Activated CD4-positive, alpha-beta T cell treated with anti-CD3 and anti-CD28 coated beads, Interleukin-2, amount 50 U/mL, for 4 hours (primary cell): ENCODE measurements at places on chromosomes 4 and X.

- DNase-seq, result peak; percentile 6
These were observed 69.4 kb downstream of the HMGB2 start for GRCh38 chr4:173264684-173265185.

DNA sequence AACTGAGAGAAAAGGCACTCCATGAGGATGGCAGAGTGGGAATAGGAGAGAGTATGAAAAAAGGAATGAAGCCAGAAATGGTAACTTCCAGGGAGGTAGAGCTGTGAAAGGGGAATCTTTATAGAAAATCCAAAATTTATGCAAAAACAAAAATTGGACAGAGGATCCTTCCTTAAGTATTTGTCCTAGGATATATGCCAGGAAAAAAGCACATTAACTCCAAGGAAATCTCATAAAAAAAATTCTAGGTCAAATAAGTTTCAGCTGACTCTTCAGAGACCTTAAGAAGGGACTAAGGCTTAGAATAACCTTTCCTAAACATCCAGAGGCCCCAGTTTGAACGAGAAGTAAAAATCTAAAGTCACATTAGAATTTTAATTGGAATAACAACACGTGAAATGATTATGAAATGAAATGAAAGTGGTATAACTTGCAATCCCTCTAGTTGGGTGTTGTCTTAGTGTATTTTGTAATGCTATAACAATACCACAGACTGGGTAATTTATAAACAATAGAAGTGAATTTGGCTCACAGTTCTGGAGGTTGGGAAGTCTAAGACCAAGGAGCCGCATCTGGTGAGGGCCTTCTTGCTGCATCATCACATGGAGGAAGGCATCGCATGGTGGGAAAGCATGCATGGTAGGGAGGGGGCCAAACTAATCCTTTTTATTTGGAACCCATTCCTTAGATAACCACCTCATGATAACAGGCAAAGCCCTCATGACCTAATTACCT lies 145.4 kb upstream of the RXFP1 start:
- DNase-seq, result no peak

GRCh38 chr4:141501395-141501794 lies 135.0 kb upstream of the IL15 start:
- DNase-seq, result no peak

DNA sequence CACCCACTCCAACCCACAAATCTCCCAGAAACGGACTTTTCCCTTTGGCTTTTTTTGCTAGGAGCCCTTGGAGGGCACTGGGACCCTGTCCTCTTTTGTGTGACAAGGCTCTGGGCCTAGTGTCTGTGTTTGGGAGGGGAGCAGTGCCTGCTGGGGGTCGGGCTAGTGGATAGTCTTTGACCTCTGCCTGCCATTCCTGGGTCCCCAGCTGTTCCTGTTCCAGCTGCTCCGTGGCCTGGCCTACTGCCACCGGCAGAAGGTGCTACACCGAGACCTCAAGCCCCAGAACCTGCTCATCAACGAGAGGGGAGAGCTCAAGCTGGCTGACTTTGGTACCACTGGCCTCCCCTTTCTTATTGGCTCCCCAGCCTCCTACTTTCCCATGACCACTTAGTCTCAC lies 6.7 kb upstream of the USP11 start:
- no peak for DNase-seq

DNA sequence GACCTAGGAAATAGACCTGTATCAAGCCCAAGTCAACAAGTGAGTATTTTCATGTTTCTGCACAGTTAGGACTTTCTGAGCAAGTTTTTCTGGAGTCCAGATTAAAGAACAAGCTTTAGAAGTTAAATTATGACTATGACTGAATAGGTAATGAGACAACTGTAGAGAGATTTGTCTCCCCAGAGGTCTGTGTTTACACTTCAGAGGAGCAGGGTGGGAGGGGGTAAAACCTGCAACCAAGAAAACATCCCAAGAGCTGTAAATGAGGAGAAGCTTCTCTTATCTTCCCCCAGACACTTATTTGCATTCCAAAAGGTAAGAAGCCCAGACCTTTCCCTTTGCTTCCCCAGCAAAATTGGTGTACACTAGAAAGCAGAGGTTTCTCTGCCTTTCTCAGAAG lies 22.1 kb upstream of the CEP135 start:
- DNase-seq, result no peak

DNA sequence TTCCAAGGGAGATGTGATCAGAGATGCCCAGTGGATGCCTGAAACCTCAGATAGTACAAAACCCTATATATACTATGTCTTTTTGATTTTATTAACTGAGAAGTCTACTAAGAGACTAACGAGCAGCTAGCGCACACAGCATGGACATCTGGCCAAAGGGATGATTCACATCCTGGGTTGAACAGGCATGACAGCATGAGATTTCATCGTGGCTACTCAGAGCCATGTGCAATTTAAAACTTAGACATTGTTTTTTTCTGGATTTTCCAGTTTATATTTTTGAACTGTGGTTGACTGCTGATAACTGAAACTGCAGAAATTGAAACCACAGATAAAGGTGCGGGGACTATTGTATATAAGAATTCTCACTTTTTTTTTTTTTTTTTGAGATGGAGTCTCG lies 2252.9 kb upstream of the AGA start:
- no peak for DNase-seq

DNA sequence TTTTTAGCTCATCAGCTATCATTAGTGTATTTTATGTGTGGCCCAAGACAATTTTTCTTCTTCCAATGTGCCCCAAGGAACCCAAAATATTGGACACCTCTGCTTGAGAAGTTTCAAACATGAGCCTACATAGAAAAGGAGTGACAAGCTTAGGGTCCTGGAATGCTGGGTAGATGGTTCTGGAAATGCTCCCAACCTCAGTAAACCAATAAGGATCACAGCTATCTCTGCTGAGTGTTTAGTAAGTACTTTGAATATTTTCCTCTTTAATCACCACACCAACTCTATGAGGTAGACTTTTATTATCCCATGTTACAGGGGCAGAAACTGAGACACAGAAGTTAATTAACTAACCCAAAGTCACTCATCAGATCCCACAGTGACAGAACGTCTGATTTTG lies 164.9 kb upstream of the KLF3 start:
- no peak for DNase-seq
